ENCODE measurements at places on chromosomes 7 and 10. TPM values are rescaled to one million over a fixed set of nuclear protein-coding genes. Genes with fewer than 3 reads are reported as not detected.

FAM25C gene
- not detected for total RNA-seq

SPRN gene
- total RNA-seq, result 0.89 TPM

WAPL gene
- total RNA-seq, result 62.0 TPM

CFAP58 gene
- 0.39 TPM for total RNA-seq

NYAP1 gene
- 1.7 TPM for total RNA-seq

XRCC2 gene
- 3.6 TPM for total RNA-seq

GPR85 gene
- total RNA-seq, result 1.9 TPM

H2BK1 gene
- not detected for total RNA-seq

TMEM236 gene
- total RNA-seq, result 0.69 TPM

LRRC18 gene
- 0.39 TPM for total RNA-seq

ANLN gene
- 25.6 TPM for total RNA-seq

NPC1L1 gene
- total RNA-seq, result 0.30 TPM

CPVL gene
- total RNA-seq, result 12.6 TPM

CALCR gene
- total RNA-seq, result 0.49 TPM

IFIT1 gene
- total RNA-seq, result 16.8 TPM

Measured in skin of body (tissue), 3 donors.